Activated T-cell treated with anti-CD3 and anti-CD28 coated beads for 4 hours (primary cell): ENCODE measurements at places on chromosomes 6 and 20.
A peak's percentile ranks its signal among the peaks of the same experiment; 100 is the strongest.

- DNase-seq = no peak
Measured at GRCh38 chr6:87059943-87060342, 35.0 kb downstream of the CGA start.

GRCh38 chr6:29502181-29502580 lies 14.4 kb upstream of the MAS1L start:
- DNase-seq = no peak

DNA sequence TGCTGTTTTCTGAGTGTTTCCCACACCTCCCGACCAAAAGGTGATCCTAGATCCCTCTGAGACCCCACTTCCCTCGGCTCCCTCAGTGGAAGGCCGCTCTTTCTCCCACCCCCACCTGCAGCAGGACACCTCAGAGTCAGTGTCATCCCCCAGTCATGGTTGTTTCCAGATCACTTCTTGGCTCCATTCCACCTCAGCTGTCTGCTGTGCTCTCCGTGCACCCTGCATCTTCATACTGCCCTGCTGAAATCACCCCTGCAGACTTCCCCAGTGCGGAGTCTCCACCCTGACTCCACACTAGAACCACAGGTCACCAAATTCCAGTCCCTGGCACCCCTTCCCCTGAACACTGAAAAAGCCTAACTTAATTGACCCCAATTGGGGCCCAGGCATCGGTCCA lies 255.1 kb upstream of the CDYL start:
- DNase-seq = no peak

- peak; percentile 83 for DNase-seq
Measured at GRCh38 chr20:36435592-36436541, 105.5 kb upstream of the MYL9 start.

- DNase-seq = no peak
Measured at GRCh38 chr20:10733122-10733521, 59.3 kb upstream of the JAG1 start.

- DNase-seq = no peak
Measured at GRCh38 chr6:37776566-37776965, 43.0 kb upstream of the ZFAND3 start.

DNA sequence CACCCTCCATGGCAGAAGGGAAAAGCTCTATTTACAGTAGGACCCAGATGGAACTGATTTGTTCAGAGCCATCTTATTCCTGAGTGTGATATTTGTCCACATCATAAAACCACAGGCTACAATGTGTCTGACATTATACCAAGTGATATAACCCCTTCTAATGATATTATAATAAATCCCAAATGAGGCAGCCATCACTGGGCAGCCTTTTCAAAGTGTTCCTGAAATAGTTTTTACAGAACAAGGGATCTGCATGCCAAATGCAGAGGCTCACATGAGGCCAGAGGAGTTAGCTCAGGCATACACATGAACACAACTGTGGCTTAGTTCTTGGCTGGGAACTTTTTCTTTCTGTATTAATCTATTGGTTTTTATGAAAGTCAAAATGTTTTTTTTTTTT lies 207.7 kb downstream of the MAFB start:
- DNase-seq = no peak

DNA sequence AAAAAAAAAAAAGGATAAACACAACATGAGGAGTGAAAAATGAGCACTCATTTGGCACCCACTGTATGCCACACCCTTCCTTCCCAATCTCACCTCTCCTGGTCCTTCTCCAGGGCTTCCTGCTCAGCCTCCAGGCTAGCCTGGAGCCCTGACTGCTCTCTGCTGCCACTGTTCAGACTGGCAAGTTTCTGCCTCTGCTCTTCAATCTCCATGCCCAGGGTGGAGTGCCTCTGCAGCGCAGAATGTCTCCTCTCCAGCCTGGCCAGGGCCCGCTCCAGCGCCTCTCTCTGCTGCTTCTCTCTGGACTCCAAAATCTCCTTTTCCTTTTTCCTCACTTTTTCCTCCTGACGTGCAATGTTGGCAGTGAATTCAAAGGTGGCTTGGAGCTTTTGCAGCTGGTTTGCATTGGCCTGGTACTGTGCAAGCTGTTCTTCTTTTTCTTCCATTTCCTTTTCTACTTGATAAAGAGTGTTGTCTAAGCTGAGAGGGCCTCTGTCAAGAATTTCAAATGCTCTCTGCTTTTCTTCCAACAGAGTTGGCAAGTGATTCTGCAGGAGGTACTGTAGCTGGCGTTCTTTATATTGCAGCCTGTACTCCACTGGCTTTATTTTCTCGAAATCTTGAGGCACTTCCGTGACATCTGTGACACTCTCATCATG lies 194.4 kb downstream of the KIF16B start:
- no peak for DNase-seq

DNA sequence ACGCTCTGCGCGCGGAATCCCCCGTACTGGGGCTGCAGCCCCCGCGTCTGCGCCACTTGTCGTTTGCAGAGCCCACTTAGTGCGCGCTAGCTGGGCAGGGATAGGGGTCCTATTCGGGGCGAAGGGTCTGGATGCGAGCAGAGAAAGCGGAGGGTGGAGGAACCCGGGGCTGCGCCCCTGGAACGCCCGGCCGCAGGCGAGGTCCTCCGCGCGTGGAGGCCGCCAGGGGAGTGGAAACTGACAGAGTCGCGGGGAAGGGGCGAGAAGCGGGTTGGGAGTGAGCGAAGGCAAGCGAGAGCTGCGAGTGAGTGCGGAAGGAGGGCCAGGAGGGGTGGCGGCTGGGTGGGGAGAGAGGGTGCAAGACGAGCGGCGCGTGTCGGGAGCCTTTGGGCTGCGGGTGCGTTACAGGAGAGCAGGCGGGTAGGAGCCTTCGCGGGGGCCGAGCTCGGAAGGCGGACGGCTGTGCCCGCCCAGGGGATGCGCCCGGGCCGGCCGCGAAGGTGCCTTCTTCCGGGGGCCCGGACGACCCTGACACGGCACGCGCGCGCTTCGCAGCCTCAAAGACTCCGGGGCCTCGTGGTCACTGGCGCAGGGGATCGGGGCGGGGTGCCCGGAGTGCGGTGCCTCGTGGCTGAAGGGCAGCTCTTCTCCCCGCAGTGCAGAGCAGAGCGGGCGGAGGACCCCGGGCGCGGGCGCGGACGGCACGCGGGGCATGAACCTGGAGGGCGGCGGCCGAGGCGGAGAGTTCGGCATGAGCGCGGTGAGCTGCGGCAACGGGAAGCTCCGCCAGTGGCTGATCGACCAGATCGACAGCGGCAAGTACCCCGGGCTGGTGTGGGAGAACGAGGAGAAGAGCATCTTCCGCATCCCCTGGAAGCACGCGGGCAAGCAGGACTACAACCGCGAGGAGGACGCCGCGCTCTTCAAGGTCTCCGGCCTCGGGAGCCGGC lies 1.2 kb downstream of the IRF4 start:
- DNase-seq = no peak

DNA sequence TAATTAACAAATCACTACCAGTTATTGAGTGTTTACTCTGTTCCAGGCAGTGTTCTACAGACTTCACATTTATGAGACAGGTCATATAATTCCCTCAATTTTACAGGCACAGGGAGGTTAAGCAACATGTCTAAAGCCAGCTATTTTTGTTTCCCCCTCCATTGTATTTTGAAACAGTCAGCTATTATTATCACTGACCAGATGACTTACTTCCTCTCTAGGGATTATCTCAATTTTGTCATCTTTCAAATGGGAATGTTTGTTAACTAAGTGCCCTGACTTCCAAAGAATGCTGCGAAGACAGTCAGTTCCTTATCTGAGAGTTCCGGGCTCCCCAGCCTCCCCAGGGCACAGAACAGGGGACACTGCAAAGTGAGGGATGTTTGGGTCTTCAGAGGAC lies 5.6 kb upstream of the CNPY3 start:
- no peak for DNase-seq

- DNase-seq = no peak
Measured at GRCh38 chr6:159684013-159684304, 9.1 kb downstream of the SOD2 start.

DNA sequence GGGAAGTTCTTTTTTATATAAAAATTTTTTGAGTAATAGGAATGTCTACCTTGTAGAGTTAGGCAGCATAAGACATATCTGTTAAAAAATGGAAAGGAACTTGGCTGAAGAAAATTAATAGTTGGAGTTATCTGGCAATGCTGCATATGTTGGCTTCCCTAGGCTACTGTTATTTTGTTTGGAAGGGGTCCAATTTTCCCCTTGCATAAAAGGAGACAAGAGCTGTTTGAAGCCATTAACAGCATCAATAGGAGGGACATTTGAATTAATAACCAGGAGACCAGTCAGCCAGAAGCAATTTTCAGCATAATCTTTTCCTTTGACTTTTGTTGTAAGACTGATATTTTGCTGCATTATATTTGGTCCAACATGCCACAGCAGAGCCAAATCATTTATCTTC lies 80.9 kb upstream of the TAB2 start:
- no peak for DNase-seq

GRCh38 chr6:25911351-25911750 lies 19.1 kb downstream of the SLC17A2 start:
- no peak for DNase-seq

DNA sequence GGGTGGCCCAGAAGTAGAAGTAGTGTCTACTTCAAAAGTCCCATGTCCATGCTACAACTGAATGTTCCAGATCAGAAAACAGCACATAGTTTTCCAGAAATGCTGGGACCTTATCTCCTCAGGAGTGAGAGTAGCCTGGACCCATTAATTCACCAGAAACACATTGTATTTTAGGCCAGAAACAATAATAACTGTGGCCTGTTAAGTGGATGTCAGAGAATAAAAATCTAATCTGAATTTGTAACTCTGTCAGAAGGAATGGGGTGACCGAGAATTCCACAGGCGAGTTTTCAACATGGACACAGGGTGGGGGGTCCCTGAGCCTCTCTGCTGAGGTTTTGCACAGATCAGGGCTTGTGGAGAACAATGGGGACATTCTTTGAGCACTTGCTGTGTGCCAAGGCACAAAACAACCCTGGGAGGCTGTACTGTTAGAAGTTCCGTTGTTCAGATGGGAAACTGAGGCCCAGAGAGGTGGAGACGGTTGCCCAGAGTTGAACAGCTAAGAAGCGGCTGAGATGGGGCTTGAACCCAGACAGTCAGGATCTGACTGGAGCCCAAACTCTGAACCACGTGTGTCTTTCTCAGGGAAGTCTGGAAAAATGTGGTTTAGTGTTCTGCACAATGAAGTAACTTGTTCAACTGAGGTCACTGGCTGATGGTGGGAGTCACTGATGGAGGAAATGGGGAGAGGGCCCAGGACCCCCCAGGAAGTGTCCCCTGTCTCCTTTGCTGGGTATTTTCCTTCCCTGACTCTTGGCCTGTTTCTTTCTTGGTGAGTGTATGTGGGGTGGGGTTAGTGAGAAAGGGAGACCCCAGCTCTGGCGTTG lies 44.2 kb downstream of the SNAI1 start:
- DNase-seq = no peak

GRCh38 chr6:169508452-169508851 lies 193.4 kb downstream of the WDR27 start:
- no peak for DNase-seq

DNA sequence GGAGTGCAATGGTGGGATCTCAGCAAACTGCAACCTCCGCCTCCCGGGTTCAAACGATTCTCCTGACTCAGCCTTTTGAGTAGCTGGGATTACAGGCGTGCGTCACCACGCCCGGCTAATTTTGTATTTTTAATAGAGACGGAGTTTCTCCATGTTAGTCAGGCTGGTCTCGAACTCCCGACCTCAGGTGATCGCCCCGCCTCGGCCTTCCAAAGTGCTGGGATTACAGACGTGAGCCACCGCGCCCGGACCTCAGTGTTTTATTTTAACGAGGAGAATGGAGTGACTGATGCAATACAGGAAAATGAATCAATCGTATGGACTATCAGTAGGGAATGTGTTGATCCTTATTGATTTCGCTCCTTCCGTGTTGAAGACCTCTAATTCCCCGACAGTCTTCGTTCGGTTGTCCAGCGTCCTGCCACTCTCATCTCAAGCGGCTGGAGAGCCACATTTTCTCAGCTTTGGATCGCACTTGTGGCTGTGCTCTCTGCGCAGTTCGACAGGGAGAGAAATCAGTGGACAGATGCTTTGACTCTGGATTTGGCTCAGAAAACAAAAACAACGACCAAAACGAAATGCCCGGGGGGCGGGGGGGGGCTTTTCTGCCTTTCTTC lies 166.2 kb downstream of the TRIM27 start:
- DNase-seq = no peak

- no peak for DNase-seq
Measured at GRCh38 chr20:52601295-52601971, 370.7 kb upstream of the TSHZ2 start.

- no peak for DNase-seq
Measured at GRCh38 chr6:142796571-142796970, 148.4 kb downstream of the HIVEP2 start.
